ENCODE measurements at places on chromosomes 6 and 20.

DNA sequence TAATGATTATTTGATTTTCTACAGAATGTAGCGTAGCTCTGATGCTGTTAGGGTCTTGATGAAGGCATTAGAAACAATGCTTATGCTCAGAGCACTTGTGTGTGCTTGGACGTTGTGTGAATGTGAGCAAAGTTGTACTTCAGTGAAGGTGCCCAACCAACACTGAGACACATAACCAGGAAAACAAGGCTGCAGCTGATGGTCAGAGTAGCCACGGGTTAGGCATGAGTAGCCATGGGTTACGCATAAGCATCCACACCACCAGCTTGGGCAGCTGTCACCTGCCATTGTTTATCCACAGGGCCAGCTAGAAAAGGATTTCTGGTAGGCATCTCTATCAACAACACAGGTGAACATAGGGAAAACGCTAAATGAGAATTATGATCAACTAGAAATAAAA lies 326.6 kb downstream of the NRN1 start:
- no peak for DNase-seq

GRCh38 chr6:80210618-80211017 lies 104.1 kb downstream of the BCKDHB start:
- no peak for DNase-seq

DNA sequence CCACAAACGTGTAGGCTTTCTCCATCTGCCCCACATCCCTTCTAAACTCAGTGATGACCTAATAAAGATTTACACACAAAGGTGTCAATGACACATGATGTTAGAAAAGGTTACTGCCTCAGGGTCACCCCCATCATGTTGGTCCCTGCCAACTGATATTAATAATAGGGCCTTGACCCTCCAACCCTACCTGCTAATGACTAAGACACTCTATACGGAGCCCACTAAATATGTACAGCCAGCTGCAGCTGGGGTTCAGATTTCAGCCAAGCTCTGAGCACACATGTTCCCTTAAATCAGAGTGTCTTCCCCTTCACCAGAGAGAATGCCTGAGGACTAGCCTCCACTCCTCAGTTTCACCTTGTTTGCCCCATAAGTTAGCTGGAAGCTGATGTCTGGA lies 67.4 kb upstream of the SNRPB2 start:
- DNase-seq, result no peak

GRCh38 chr6:53162606-53163005 lies 14.0 kb upstream of the GCM1 start:
- DNase-seq, result no peak

GRCh38 chr6:130787726-130788500 lies 39.3 kb upstream of the SMLR1 start:
- no peak for DNase-seq

All from NCI-H1694 (cell line).